ENCODE measurements at places on chromosomes 4 and X. TPM values are rescaled to one million over a fixed set of nuclear protein-coding genes. Genes with fewer than 3 reads are reported as not detected.

GRCh38 chr4:16858275-16858752 lies 40.1 kb downstream of the LDB2 start:
- no peaks in the 10 kb centered on the region for H3K36me3 ChIP-seq
- H3K27ac ChIP-seq: no peak overlapping the region
- H3K4me1 ChIP-seq: no peaks in the 10 kb centered on the region
- DNase-seq: no peak
- H3K4me3 ChIP-seq: no peak overlapping the region

- H3K36me3 ChIP-seq: no peaks in the 10 kb centered on the region
- DNase-seq: no peak
- no peak overlapping the region for H3K4me3 ChIP-seq
- H3K4me1 ChIP-seq: no peaks in the 10 kb centered on the region
- H3K27me3 ChIP-seq: peaks cover 18% of the 10 kb centered on the region
Measured at GRCh38 chr4:8676676-8677075, 84.1 kb downstream of the CPZ start.

DNA sequence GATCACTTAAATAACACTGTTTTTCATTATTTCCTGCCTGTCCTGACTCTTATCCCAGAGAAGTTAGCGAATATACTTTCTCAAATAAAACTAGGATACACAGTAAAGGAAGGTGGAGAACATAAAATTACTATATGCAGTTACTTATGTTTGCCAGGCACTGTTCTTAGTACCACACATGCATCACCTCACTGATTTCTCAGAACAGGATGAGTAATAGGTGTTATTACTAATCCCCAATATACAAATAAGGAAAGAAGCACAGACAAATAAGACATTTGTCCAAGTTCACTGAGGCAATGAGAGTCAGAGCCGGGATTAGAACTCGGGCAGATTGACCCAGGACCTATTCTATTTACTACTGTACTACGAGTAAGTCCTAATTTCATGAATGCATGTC lies 91.7 kb downstream of the CORIN start:
- no peak overlapping the region for H3K4me3 ChIP-seq
- no peaks in the 10 kb centered on the region for H3K36me3 ChIP-seq
- no peaks in the 10 kb centered on the region for H3K27me3 ChIP-seq

The PCSK1N gene
- 5.0 TPM for total RNA-seq

The WDR17 gene
- 0.92 TPM for total RNA-seq

The GAGE13 gene
- total RNA-seq: not detected

- H3K27ac ChIP-seq: no peak overlapping the region
- no peaks in the 10 kb centered on the region for H3K27me3 ChIP-seq
- no peak overlapping the region for H3K4me3 ChIP-seq
Measured at GRCh38 chrX:84729809-84730208, 227.6 kb upstream of the HDX start.

GRCh38 chr4:18932730-18933339 lies 911.3 kb upstream of the LCORL start:
- H3K36me3 ChIP-seq: no peaks in the 10 kb centered on the region
- H3K4me3 ChIP-seq: no peak overlapping the region
- no peak for DNase-seq

GRCh38 chr4:117821834-117822233 lies 212.5 kb upstream of the NDST3 start:
- H3K4me1 ChIP-seq: no peaks in the 10 kb centered on the region
- H3K27me3 ChIP-seq: no peaks in the 10 kb centered on the region
- H3K27ac ChIP-seq: no peak overlapping the region
- DNase-seq: no peak
- H3K4me3 ChIP-seq: no peak overlapping the region

DNA sequence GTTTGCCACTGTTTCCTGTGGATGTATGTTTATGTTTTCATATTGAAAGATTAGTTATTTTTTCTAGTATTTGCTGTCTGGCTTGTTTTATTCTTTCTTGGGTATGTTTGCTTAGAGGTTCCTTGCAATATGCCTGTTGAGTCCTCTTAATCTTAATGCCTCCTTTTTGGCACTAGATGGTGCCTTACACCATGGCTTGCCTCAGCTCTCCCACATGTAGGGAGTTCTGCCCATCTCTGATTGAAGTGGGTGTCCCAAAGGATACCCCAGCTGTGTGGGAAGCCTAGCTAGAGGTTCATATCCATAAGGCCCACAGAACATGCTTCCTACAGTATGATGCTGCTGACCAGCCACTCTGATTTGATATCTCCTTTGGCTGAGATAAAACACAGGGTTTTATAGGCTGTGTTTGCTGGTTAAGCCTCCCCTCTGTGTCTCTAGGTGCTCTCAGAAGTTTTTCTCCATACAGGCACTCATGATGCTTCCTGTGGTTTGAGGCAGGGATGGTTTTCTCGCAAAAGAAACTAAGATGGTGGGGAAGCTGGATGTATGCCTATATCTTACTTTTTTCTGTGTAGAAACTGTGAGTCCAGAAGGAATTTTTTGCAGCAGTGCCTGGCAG lies 162.4 kb downstream of the ASB9 start:
- H3K4me3 ChIP-seq: no peak overlapping the region
- no peak overlapping the region for H3K27ac ChIP-seq
- DNase-seq: no peak

The LAS1L gene
- 41.9 TPM for total RNA-seq

Measured in T-cell (primary cell).